ENCODE measurements at places on chromosomes 1 and 21. TPM values are rescaled to one million over a fixed set of nuclear protein-coding genes. Genes with fewer than 3 reads are reported as not detected.

DNA sequence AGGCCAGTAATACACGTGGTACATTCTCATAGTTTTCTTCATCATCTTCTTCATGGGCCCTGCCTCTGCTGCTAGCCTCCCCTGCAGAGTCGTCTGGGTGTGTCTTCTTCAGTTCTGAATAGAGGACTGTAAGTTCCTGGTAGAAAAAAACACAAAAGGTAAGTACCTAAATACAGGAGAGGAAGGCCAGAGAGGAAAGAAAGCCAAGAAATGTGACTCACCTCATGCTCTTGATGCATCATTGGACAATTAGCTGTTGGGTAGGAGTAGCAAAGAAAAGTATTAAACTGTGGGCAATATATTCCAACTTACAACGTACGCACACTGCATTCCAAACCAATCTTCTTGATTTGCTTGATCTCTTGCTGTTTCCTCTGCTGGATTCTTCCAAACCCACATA is 21.8 kb downstream of the FCRL3 start:
- DNase-seq: no peak
- H3K4me3 ChIP-seq: no peak overlapping the region
- no peaks in the 10 kb centered on the region for H3K36me3 ChIP-seq
- no peaks in the 10 kb centered on the region for H3K4me1 ChIP-seq

TMEM183A gene
- 74.5 TPM for total RNA-seq

DNA sequence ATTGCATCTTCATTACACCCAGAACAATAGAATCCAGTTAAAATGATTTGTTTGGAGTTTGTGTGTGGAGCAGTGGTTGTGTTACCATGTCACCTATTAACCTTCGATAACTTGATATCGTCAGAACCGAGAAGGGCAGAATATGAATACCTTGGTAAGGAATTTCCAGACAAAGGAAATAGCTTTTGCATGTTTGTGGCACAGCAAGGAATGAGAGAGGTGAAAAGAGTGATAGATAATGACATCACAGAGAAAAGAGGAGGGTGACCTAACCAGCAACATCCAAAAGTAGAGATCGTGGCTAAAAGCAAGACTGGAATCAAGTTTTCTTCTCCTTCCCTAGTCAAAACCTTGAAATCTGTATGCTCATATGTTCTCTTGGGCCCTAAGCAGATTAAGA is 244.6 kb upstream of the NEGR1 start:
- no peaks in the 10 kb centered on the region for H3K36me3 ChIP-seq
- DNase-seq: no peak
- H3K27me3 ChIP-seq: no peaks in the 10 kb centered on the region

GRCh38 chr1:4673494-4673893 is 19.1 kb downstream of the AJAP1 start:
- no peak for DNase-seq
- H3K4me1 ChIP-seq: no peaks in the 10 kb centered on the region
- no peak overlapping the region for H3K27ac ChIP-seq
- H3K36me3 ChIP-seq: no peaks in the 10 kb centered on the region

MAD2L2 gene
- total RNA-seq: 43.4 TPM

DNA sequence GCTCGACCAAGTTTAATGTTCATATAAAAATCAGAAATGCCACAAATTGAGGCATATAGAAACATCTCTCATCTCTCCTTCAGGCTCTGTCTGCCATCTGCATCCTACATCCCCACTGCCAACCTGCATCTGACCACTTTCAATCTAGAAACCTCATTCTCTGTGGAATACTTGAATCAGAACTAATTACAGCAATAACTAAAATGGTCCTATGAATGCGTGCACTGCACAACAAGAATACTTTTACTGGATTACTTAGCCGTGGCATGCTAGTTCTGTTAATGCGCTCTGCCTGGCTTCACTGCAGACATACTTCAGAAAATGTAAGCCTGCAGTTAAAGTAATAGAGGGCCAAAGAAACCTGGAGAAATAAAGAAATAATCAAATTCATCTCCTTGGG is 89.8 kb upstream of the NR5A2 start:
- no peak overlapping the region for H3K4me3 ChIP-seq
- no peaks in the 10 kb centered on the region for H3K27me3 ChIP-seq
- H3K27ac ChIP-seq: no peak overlapping the region
- no peaks in the 10 kb centered on the region for H3K36me3 ChIP-seq
- no peaks in the 10 kb centered on the region for H3K4me1 ChIP-seq

GRCh38 chr21:27423038-27423437 is 456.1 kb upstream of the ADAMTS5 start:
- peak overlapping the region; percentile 60 for H3K27ac ChIP-seq
- no peaks in the 10 kb centered on the region for H3K36me3 ChIP-seq
- peaks cover 24% of the 10 kb centered on the region for H3K4me1 ChIP-seq
- H3K27me3 ChIP-seq: no peaks in the 10 kb centered on the region

- peaks cover 11% of the 10 kb centered on the region for H3K4me1 ChIP-seq
- peak overlapping the region; percentile 51 for H3K27ac ChIP-seq
- no peaks in the 10 kb centered on the region for H3K36me3 ChIP-seq
These were observed 121.8 kb downstream of the HMGB4 start for GRCh38 chr1:33985656-33986055.

C1orf210 gene
- not detected for total RNA-seq

GRCh38 chr1:201907621-201908020 is 18.9 kb downstream of the SHISA4 start:
- H3K4me1 ChIP-seq: peaks cover 27% of the 10 kb centered on the region
- H3K36me3 ChIP-seq: no peaks in the 10 kb centered on the region
- no peak overlapping the region for H3K4me3 ChIP-seq
- no peak for DNase-seq
- H3K27ac ChIP-seq: no peak overlapping the region
- peaks cover 3% of the 10 kb centered on the region for H3K27me3 ChIP-seq

GRCh38 chr1:117633936-117634335 is 28.1 kb downstream of the TENT5C start:
- peaks cover 6% of the 10 kb centered on the region for H3K27me3 ChIP-seq
- H3K27ac ChIP-seq: no peak overlapping the region
- H3K36me3 ChIP-seq: no peaks in the 10 kb centered on the region
- no peaks in the 10 kb centered on the region for H3K4me1 ChIP-seq
